ENCODE measurements at places on chromosomes 5 and 9.

- DNase-seq, result no peak
Observed at GRCh38 chr5:132082329-132083023, 8.9 kb downstream of the CSF2 start.

- DNase-seq, result no peak
Observed at GRCh38 chr9:71941060-71941568, 29.7 kb downstream of the C9orf85 start.

DNA sequence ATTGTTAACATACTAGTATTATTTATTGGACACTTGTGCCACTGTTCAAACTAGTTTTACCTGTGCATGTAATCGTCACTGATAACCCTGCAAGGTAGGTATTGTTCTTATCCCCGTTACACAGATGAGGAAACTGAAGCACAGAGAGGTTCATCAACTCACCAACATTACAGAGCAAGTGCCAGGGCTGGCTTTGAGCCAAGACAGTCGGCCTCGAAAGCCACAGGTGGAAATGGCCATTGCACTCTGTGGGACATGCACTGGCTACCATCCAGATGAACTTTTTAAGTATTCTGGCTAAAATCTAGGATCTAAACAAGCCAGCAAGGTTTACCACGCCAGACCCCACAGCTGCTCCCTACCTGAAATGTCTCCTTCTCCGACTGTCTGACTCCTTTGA is 57.9 kb downstream of the TEX10 start:
- no peak for DNase-seq

DNA sequence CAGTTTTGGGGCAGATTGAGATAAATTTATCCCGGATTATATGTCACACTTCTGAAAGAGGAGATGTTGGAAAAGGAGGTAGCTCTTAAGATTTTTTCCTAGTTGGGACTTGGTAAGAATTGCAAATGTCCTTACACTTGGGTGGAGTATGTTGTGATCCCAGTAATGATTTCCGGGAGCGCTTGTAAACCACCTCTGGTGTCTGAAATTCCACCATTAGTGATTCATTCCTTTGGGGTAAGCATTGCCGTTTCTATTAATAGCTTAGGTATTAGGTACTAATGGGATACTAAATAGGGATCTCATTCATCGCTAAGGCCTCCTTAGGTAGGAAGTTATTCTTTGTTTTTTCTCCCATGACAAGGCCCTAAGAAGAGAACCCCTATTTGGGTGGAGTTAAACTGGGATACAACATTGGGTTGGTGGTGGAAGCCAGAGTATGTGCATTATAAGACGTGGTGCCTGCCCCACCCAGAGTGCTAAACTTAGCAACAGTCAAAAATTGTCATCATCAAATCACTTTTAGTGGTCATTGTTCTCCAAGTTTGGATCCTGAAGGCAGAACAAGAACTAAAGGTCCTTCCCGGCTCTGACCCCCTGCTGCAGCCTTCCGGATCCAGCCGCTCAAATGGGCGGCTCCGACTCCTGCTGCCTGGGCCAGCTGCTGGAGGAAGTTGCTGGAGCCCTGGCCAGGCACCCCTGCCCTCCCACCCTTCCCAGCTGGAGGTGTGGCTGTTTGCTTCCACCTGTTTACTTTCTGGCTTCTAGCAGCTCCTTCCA is 31.7 kb upstream of the DAB2IP start:
- no peak for DNase-seq

GRCh38 chr5:51185850-51186329 is 197.4 kb upstream of the ISL1 start:
- no peak for DNase-seq

GRCh38 chr9:35960039-35960655 is 2.2 kb upstream of the OR2S2 start:
- DNase-seq, result no peak

DNA sequence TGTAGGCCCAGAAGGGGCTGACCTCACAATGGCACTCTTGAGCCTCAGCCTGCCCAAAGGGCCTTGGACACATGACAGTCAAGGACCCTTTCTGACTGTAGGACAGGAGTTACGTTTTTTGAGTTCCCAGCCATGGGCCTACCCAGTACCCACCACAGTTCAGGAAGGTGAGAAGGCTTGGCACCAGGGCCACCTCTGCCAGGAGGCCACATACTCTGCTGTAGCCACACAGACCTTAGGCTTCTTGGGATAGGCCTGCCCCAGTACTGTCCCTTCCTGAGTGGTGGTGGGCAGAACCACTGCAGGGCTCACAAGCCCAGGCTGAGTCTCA is 12.8 kb downstream of the PDLIM4 start:
- DNase-seq, result no peak

DNA sequence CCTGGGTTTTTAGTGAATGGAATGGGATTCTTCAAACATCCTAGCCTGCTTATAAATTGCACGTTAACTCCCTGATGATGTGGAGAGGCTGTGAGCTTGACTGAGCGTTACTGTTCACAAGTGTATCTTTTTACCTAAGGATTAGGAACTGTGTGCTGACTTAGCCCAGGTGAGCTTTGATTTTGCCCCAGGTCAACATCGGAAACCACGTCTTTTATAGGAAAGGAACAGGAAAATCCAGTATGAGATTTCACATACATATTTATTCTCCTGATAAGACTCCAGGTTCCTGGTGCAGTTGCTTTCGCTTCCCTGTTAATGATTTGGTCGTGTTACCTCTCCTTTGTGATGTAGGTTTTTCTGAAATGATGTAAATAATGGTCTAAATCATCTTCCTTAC is 103.2 kb upstream of the BASP1 start:
- DNase-seq, result no peak

GRCh38 chr9:94086486-94087345 is 2.5 kb downstream of the PTPDC1 start:
- no peak for DNase-seq

GRCh38 chr9:5586391-5586802 is 42.5 kb upstream of the RIC1 start:
- DNase-seq, result no peak

- DNase-seq, result no peak
Observed at GRCh38 chr9:68750255-68750654, 45.2 kb downstream of the PIP5K1B start.

DNA sequence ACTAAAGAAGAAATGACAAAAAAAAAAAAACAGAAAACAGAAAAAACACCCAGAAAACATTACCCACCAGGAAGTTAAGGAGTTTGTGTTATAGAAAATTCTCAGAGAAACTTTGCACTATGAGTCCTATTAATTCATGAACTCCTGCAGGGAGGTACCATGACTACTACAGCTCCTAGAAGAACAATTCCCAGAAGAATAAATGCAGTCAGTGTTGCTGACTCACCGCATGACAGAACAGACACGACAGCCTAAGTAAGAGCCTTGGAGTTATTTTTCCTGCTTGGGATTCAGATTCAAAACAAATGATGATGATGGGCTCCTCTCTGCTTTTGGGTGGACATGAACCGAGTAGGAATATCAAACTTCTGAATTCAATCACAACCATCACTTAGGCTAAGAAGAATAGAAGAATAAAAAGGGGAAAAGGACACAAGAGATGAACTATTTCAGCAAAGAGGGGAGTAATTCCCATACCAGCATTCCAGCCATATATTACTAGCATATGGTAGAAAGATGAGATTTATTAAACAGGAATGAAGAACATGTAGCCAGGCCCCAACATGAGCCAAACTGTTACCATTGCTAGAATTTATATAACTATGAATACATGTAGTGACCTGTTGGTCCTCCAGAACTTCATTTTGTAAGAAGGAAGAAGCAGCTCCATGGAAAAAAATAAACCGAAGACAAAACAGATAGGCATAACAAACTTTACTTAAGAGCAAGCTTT is 209.6 kb upstream of the PDE4D start:
- DNase-seq, result no peak

- no peak for DNase-seq
Observed at GRCh38 chr5:100802208-100802607, 100.9 kb downstream of the ST8SIA4 start.

DNA sequence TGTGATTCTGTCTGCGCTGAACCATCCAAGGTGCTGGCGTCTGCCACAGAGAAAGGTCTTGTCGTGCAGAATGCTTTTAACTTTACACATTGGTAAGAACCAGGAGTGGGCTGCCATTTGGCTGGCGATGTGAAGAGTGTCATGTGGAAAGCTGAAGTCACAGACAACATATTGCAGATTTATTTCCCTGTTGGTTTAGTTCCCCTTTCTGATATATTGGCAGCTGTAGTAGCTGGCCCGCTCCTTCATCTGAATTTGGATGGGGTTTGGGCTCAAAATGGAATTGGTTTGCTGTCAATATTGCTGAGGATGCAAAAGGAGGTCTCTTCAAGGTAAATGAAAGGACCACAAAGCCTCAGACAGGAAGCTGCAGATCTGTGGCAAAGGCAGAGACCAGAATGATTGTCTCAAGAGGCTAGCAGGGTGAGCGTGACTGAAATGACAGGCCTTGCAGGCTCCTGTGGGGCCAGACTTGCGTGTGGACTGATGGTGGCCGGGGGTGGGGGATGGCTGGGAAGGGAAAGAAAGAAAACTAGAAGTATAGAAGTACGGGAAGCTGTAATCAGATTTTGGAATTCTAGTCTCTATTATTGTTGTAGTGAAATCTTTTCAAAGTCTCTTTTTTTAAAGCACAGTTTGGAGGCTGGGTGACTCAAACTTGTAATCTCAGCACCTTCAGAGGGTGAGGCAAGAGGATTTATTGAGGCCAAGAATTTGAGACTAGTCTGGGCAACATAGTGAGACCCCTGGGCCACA is 25.1 kb upstream of the CD180 start:
- DNase-seq, result peak; percentile 36

DNA sequence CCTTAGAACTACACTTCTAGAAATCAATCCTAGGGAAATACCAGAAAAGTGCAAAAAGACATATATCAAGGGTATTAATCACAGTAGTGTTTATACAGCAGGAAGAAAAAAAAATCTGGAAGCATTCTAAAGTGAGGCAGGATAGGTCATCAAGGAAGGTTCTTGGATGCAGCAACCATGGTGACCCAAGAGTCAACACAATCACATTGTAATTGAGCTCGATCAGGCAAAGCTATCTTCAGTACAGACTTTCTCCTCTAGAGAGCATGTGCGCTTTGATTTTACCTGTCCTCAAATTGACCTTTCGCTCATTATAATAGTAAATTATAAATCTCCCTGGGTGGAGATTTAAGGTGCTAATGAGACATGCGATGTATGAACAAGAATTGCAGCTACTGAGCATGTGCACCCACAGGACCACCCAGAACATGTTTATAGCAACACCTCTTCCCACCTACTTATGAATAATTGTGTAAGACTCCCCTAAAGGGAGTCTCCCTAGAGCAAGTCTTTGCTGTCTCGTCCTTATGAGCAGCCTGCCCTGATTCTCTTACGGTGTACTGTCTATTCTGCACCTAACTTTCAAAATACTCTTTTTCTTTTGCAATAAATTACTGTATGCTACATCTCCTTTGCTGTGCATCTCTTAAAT is 297.7 kb downstream of the ATPSCKMT start:
- no peak for DNase-seq

DNA sequence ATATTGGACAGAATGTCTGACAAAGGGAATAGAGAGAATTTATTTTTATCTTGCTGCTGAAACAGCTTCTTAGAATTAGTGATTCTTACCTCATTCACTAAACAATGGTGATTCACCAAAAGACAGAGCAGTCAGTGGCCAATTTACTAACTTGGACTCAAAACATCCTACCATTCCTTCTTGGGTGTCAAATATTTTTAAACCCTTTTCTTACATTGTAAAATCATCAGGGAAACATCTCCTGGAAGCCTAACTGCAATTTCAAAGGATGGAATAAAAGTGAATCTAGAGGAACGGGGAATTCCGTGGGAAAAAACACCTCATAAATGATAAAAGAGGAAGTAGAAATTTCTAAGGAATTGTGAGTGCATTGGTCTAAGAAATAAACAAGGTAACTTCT is 97.7 kb downstream of the LHFPL2 start:
- DNase-seq, result no peak

GRCh38 chr5:17302604-17303003 is 85.2 kb downstream of the BASP1 start:
- DNase-seq, result no peak

DNA sequence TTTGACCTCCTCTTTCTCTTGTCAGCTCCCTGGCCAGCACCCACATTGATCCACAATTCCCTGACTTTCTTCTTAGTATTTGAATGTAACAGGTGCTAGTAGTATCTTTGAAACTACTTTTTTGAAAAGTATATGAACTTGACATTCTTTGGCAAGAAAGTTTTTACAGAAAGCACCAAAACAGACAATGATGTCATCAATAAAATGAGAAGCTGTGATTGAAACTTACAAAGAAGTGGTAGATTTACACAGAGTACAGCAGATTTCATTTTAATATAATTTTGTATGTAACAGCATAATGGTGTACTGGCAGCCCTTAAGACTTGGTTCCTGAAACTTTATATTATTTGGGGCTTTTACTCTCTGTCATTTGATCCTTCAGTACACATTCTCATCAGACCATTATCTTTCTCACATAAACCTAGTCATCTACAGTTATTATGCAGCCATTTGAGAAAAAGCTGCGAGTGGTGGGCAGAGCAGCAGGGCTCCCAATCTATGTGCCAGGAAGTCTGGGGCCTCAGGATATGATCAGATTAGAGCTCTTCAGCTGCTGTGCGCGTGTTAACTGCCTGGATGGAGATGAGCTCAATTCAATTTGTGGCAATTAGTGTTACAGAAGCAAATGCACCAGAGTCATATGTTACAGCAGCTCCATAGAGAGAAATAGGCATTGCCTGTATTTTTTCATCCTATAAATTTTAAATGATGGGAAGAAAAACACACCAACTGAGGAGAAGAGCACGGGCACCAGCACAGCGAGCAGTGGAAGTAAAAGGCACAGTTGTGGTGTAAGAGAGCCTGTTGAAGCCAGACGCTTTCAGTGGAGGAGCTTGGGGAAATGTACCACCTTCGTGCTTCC is 126.1 kb downstream of the STARD4 start:
- no peak for DNase-seq

- no peak for DNase-seq
Observed at GRCh38 chr5:143124593-143124992, 278.9 kb downstream of the NR3C1 start.

- DNase-seq, result no peak
Observed at GRCh38 chr5:9617739-9618504, 12.2 kb downstream of the TAS2R1 start.

GRCh38 chr9:437574-438001 is 222.9 kb downstream of the DOCK8 start:
- DNase-seq, result no peak

GRCh38 chr5:134161513-134162395 is 15.0 kb downstream of the SKP1 start:
- DNase-seq, result no peak

DNA sequence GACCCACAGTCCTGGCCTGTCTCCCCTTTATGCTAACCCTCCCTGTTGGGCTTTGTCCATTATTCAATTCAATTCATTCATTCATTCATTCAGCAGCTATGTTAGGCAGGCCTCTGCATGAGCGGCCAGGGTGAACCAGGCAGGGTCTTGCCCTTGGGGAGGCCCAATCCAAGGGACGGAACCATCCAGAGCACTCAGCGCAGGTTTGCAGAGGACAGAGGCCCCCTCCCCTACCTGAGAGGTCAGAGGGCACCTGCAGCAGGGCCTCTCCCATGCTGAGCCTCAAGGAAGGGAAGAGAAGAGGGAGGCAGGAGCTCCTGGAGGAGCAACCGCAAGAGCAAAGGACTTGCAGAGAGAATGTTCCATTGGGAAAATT is 61.4 kb downstream of the C9orf50 start:
- no peak for DNase-seq

All from GM18507 (cell line).